Stimulated activated naive CD8-positive, alpha-beta T cell treated with anti-CD3 and anti-CD28 coated beads, Interleukin-15, Interleukin-2, amounts not matched to agents 100 U/mL and 50 U/mL, for 24 hours (primary cell): ENCODE measurements at places on chromosomes 3 and 15.

GRCh38 chr3:170220871-170221270 is 1.4 kb upstream of the PRKCI start:
- DNase-seq = no peak

- DNase-seq = peak; percentile 57
These were observed 2.9 kb upstream of the FAM43A start for GRCh38 chr3:194682694-194683310.

DNA sequence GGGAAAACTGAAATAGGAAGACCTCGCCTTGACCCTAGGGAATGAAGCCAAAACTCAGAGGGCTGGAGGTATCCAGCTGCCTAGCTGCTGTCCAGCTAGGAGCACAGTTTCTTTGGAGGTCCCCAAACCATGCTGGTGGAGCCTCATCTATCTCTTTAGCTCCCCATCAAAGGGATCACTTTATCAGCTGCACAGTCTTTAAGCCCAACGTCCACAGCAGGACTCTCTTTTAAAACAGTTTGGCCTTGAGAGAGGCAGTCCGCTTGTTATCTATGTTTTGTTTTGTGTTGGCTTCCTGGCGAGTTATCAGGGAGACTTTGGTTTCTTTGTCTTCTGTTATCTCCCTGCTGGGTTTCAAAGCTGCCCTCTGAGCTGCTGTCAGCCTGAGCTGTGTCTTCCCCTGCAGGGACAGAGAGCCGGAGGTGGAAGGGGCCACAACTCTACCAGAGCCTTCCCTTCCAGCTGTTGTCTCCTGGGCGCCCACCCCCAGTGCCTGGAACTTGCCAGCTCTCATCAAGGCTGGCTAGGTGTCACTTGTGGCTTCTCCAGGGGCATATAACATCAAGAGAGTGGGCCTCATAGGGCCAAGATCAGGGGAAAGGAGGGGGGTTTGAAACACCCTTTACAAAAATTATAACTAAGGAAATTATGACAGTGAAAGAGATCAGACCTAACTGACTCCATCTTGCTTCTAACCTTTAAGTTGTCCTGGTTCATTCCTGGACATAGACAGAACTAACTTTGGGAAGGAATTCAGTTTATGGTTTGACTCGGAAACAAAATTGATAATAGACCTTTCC is 61.4 kb upstream of the C15orf39 start:
- no peak for DNase-seq

GRCh38 chr3:42936157-42936981 is 30.4 kb downstream of the ZNF662 start:
- DNase-seq = no peak

GRCh38 chr15:40150163-40150925 is 10.5 kb upstream of the BUB1B start:
- DNase-seq = no peak

- DNase-seq = no peak
These were observed 365.9 kb upstream of the THBS1 start for GRCh38 chr15:39215015-39215414.
